ENCODE measurements at places on chromosomes 3 and 15.
A peak's percentile ranks its signal among the peaks of the same experiment; 100 is the strongest.

DNA sequence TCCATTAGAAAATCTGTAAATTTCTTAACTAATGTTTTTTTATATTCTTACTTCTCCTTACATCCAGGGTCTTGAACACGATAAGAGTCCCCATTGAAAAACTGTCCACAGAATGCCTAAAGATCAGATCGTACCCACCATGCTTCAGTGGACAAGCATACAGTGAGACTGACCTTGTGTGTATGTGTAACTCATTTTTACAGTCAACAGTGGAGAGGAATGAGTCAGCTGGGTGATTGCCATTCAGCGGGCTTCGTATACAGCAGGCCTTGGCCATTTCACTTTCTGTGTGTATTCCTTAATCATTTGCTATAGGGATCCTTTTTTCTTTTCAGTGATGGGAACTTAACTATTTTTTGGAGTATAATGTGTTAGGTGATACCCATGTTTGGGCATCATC lies 10.6 kb downstream of the PARP14 start:
- no peak for DNase-seq

DNA sequence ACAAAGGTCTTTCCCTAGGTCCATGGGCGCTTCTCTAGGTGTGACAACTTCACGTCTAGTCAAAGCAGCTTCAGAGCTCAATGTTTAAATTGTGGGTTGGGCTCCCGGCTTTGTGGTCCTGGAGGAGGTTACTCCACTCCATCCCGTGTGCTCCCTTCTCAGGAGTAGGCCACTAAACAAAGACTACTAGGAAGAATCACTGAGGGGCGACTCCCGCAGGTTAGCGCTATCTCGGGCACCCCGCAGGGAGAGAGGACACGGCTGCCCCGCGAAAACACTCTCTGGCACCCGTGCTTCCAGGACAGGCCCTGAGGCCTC lies 500 bp downstream of the PARP6 start:
- DNase-seq: no peak

DNA sequence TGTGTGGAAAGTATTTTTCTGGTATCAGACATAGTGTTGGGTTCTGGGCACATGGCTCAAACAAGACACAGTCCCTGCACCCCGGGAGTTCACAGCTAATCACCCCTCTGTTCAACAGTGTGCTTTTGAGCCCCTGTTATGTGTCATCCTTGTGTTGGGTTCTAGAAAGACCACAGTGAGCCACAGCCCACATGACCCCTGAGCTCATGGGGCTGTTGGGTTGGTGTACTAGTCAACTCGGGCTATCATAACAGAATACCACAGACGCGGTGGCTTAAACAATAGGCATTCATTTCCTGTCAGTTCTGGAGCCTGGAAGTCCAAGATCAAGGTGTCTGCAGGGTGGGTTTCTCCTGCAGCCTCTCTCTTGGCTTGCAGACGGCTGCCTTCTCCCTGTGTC lies 100.0 kb downstream of the DNAJB8 start:
- no peak for DNase-seq

GRCh38 chr3:118408431-118408830 lies 626.2 kb downstream of the IGSF11 start:
- DNase-seq: no peak

- no peak for DNase-seq
These were observed 60.2 kb downstream of the CORO2B start for GRCh38 chr15:68638953-68639515.

GRCh38 chr15:50260969-50261496 lies 4.5 kb downstream of the HDC start:
- DNase-seq: no peak

DNA sequence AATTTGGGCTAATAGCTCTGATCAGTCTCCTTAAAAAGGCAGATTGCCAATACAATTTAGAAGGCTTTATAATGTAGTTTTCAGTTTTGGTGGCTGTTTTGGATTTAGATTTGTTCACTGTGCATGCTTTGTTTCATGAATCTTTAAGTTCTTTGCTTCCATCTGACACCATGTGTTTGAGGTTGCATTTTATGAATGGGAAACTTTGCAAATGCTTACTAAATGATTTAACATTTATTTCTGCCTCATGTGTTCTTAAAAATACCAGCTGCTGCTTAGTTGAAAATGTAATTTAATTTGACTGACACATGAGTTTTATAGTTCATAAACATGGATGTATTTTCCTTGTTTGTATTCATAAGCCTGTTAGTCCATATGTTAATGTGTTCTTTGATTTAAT lies 78.6 kb downstream of the RNF13 start:
- DNase-seq: no peak

DNA sequence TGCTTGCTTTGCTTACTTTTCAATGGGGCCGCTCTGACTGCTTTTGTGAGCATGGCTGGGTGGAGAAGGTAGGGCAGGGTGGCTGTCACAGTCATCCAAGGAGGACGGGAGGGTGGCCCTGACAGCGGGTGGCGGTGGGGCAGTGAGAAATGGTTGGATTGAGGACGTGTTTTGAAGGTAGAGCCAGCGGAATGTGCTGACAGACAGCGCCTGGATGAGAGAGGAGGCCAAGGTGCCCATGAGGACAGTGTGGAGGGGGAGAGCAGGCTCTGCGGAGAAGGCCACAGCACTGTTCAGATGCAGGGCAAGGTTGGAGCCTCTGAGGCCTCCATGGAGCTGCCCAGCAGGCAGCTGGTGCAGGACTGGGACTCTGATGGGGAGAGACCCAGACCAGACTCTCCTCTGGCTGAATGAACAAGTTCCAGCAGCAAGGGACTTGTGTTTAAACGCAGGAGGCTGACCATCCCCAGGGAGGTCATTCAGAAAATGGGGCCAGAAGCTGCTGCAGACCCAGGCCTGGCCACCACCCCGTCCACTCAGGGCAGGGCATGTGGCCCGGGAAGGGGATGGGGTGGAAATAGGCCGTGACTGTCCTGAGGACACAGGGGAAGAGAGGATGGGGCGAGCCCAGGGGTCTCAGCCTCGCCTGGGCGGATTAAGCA lies 120.3 kb upstream of the PRR20G start:
- no peak for DNase-seq

DNA sequence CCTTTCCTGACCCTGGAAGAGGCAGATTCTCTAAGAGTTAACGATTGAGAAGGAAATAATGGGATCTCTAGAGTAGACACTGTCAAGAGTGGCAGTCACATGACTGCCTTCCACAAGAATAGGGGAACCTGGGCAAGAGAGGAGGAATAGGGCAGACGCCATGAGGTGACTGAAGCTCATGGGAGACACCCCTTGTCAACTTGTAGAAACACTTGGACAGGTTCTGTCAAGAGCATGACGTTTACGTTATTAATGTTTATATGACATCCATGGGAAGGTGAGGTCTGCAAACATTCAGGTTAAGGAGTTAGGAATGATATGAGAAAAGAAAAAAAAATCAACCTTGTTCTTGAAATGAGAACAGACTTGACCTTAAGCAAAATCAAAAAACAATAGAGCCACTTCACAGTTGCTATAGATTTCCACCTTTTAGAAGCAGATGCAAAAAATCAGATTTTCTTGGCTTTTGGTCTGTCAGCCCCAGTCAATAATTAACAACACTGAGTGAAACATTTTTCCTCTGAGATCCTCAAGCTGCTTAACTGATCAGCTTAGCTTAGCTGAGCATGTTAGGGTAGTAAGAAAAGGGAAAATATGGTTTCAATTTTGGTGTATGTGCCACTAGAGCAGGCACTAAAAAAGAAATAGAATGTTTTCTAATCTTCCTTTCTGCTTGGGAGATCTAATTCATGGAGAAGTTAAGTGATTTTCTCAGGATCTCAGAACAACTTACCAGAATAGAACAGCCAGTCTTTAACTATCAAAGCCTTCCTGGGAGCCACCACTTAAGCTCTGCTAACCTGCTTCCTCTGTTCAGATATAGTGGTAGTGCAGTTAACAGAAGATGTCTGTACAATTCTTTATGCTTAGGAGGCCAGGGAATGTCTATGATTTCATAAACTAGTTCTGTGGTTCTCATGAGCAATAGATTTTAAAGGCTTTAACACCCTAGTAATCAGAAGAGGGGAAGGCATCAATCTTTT lies 116.9 kb downstream of the B3GALNT1 start:
- DNase-seq: no peak

DNA sequence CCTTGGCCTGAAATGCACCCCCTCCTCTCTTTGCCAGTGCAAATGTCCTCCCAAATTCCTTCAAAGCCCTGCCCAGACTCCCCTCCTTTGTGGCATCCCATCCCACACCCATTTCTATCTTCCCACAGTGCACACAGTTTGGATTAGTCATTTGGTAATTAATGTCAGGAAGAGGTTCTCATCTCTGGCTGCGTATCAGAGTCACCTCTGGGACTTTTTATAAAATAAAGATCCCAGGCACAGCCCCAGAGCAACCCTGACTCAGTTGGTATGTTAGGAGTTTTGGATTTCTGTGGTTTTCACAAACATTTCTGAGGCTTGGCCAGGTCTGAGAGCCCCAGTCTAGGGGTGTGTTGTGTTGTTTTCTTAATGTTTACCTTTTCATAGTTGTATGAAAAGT lies 41.6 kb downstream of the C3orf20 start:
- DNase-seq: peak; percentile 42

DNA sequence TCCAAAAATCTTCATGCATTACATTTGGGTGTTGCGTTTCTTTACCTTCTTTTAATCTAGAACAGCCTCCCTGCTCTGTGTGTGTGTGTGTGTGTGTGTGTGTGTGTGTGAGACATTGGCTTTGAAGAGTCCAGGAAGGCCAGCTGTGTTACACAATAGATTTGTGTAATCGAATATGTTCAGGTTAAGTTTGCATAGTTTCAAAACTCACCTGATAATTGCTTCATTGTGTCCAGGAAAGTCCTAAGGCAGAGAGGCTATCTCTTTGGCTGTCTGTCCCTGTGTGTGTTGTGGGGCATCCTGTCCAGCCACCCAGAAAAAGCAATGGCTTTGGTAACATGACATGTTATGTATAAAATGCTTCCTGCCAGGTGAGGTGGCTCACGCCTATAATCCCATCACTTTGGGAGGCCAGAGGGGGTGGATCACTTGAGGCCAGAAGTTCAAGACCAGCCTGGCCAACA lies 37.5 kb downstream of the ZNF710 start:
- DNase-seq: no peak

DNA sequence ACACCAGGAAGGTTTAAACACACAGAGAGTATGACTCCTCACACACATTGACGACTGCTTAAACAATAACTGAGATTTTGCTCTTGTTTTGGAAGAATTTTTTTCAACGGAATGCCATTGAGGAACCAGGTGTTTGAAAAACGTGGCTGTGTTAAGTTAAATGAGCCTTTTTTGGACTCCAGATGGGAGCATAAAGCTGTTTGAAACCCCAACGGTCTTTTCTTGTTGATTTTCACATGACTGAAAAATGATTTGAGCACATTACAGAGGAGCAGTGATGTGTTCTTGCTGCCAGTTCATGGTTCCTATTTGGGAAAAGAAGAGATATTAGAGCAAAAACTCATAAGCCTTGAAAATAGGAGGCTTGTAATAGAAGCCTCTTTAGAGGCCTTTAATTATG lies 97.8 kb upstream of the SELENOK start:
- no peak for DNase-seq

DNA sequence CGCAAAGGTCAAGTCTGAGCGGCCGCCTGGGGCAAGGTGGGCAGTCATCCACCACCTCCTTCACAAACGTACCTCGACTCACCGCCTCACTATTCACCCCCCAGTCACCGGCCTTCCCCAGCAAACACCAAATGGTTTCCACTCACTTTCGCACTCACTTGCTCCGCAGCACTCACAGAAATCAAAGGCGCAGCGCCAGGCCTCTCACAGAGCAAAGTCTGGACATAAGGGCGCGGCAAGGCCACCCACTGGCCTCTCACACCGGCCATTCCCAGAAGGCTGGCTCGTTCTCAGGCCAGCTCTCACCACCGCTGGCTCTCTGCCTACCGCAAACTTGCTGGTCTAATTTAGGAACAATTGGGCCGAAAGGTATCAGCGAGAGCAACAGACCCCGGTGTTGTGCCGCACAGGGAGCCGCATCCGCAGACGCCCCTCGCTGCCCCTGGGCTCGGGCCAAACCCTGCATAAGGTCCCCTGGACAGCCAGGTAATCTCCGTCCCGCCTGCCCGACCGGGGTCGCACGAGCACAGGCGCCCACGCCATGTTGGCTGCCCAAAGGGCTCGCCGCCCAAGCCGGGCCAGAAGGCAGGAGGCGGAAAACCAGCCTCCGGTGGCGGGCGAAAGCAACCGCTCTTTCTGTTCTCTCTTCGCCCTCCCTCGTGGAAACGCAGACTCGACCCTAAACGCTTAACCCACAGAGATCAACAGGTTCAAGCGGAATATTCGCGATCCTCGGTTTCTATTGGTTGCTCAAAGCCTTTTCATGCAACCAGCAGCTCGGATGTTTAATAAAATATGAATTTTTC lies 2.9 kb downstream of the SHOX2 start:
- no peak for DNase-seq

DNA sequence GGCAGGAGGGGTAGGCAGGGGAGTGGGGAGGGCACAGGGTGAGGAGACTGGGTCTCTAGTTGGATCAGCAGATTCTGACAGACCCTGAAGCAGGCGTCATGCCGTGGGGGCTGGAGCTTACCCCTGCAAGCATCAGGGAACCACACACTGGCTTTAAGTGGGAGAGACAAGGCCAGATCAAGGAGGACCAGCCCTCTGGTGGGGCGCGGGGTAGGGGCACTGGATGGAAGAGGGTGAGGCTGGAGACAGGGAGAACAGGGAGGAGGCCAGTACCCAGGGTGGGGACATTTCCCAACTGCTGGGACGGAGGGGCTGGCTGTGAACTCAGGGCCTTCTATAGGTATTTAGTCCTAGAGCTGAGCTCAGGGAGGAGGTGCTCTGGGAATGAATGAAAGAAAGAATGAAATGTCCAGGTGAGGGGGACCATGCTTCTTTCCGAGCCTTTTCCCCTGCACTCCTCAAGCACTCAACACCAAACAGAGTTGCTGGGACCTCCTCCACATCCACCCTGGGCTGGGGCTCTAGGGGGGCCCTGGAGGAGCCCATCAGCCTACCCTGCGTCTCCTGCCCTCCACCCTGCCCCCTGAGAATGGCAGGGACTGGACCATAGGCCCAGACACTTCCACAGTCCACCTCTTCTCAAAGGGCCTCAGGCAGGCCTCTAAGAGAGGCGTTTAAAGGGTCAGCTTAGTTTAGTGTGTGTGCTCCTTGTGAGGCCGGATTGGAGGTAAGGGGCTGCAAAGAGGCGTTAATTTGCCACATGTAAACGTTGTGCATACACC lies 49.0 kb upstream of the FGD5 start:
- DNase-seq: no peak
